ENCODE measurements at places on chromosomes 2 and 18. TPM values are rescaled to one million over a fixed set of nuclear protein-coding genes. Genes with fewer than 3 reads are reported as not detected.

The KIF5C gene
- 0.51 TPM for total RNA-seq

GRCh38 chr18:50199346-50199855, 4.5 kb upstream of the MYO5B start:
- DNase-seq = no peak

GRCh38 chr2:149692961-149693396, 105.4 kb upstream of the MMADHC start:
- DNase-seq = peak; percentile 17

The WNT10A gene
- total RNA-seq = not detected

DNA sequence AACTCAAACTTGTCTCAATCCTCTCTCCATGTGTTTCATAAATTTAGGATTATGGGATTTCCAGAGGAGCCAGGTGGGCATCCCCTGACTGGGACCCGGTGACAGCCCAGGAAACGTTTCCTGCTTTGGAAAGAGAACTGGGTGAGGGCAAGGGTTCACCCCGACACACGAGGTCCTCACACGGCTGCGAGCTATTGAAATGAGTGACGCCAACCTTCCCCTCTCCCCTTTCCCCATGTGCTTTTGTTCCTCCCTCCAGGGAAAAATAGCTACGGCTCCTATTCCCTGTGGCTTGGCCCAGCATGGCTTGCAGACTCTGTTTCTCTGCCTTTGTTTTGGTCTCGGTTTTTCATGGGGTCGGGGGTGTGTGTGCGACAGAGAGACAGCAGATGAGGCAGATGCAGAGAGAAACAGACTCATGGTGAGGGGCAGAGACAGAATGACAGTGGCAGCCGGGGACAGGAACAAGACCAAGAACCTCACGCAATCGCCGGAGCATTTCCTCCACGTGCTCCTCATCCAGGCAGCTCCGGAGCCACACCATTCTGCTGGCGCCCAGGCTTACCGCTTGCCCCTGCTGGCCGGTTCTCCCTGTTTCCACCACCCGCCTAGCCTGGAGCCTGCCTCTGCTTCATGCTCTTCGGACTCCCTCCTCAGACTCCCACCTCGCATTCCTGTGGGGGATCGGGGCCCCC, 238.5 kb downstream of the DYSF start:
- no peak for DNase-seq

DNA sequence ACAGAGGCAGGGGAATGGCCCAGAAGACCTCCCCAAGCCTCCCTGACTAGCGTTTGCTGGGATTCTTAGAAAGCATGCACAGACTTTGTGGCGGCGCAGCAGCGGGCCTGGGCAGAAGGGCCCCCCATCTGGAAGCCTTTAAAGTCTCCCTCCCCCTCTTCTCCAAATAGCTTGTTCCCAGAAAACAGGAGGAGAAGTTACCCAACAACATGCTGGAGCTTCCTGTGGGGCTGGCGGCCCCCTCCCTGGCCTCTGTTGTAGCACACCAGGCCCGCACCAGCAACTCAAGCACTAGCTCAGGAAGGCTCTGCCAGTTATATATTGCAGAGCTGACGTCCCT, 334.8 kb downstream of the DYSF start:
- no peak for DNase-seq

DNA sequence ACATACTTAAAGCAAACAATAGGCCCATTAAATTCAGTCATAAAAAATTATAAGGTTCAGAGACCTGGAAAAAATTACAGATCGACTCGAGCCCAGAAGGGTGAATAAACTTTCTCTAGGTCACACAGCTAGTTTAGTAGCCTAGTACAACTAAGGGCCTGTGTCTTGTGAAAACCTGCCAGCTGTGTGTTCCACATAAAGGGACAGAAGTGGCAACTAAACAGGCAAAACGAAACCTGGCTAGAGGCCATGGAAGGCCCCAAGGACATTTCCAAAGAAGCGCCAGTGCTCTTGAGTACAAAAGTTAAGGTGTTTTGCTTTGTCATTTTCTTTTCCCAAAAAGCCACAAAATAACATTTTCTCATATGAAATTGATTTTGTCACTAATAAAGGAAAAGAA, 164.9 kb downstream of the L3MBTL4 start:
- DNase-seq = no peak

GRCh38 chr2:124533226-124533954, 508.3 kb downstream of the CNTNAP5 start:
- DNase-seq = no peak

GRCh38 chr2:217920879-217921603, 81.8 kb downstream of the TNS1 start:
- no peak for DNase-seq

DNA sequence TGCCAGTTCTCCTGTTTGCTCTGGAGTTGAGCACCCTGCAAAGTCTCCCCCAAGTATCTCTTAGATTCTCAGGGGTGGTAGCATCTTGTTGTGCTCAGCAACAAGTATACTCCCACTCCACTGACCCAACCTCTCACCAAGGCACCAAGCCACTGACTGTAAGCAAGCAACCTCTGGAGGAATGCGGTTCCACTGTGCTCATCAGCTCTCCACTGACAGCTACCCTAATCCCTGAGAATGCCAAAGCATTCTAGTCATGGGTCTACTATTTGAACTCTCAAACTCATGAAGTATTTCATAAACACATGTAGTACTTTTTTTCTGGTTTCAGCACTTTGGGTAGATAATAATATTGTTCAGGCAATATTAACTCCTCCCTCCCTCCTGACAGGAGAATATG, 170.0 kb downstream of the EPHA4 start:
- DNase-seq = peak; percentile 68

The UCN gene
- 1.0 TPM for total RNA-seq

The DHRS9 gene
- total RNA-seq = not detected

GRCh38 chr18:67092141-67092540, 424.4 kb downstream of the DSEL start:
- DNase-seq = no peak

DNA sequence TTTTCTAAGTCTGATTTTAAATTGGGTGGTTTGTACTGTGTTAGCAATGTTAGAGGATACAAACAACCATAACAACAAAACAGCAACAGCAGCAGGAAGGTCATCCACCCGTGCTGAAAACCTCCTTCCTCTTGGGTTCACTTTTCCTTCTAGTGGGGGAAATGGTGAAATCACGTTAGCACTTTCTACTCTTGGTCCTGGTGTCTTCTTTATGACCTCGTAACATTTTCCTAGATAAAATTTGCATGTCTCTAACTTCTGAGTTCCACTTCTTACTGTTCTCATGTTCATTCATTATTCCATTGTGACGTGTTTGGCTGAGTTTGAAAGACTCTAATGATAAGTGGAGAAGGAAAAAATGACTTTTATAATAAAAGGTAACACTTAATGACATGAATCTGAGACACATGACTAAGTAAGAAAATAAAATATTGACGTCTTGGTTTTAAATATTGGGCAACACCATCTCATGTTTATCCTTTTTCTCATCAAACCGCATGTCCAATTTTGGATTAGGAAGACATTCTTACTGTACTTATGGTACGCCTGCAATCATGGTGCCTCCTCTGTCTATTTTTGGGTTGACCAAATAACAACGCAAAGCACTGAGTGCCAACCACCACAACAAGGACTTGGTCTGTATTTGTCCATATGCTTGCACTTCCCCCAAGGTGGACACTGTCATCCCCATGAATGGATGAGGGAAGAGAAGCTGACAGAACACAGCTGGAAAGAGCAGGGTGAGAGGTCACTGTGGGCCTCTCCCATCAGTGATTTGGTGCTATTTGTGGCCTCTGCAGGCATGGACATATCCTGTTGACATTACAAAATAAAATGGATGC, 25.7 kb upstream of the IL1R1 start:
- DNase-seq = no peak

DNA sequence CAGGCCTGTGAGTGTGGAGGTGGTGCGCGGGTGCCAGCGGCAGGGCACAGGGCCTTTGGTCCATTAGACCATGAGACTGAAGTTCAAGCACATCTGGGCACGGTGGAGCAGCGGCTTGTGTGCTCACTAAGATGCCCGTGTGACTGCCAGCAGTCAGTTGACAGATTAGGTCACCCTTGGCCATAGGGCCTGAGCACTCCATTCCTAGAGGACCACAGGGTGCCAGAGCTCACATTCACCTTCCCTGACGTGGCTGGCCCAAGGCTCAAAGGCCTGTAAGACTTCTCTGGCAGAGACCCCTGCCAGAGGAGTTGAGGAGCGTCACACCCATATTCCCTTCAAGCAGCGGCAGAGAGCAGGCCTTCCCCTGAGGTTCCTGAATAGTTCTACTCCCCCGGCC, 650 bp downstream of the LHCGR start:
- no peak for DNase-seq

The CPO gene
- not detected for total RNA-seq

The LIMS4 gene
- total RNA-seq = 1.1 TPM

DNA sequence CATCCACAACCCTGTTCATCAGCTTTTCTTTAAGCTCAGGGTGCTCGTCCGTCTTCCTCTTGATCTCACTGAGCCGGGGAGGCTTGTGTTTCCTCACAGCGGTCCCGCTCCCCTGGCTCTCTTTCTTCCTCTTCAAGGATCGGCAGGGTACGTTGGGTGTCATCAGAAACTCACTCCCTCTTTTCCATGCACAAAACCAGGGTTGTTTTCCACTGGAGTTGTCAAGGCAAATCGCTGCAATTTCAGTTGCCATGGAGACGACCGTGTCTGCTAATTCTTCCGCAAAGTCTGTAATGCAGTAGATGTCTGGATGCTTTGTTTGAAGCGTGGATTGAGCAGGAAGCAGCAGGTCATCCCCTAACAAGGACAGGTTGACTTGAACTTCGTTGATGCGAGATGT, 146.4 kb downstream of the DAW1 start:
- DNase-seq = no peak

GRCh38 chr2:28636491-28636890, 115.1 kb upstream of the PPP1CB start:
- DNase-seq = no peak

DNA sequence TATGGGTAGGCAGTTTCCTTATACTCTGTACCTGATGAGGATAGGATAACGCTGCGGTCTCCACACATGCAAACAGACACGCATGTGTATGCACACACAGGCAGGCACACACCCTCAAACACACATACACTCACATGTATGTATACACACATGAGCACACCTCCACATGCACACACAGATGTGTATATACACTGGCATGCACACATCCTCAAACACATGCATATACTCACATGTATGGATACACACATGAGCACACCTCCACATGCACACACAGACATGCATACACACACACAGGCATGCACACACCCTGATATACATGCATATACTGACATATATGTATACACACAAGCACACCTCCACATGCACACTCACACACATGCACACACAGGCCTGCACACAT, 267.8 kb upstream of the HDAC4 start:
- no peak for DNase-seq

The NRP2 gene
- 13.2 TPM for total RNA-seq

GRCh38 chr18:48159816-48160215, 229.4 kb upstream of the SMAD2 start:
- no peak for DNase-seq

GRCh38 chr2:237966250-237966564, 607 bp upstream of the UBE2F start:
- no peak for DNase-seq

GRCh38 chr2:109450574-109451273, 163.0 kb downstream of the SEPTIN10 start:
- DNase-seq = no peak

DNA sequence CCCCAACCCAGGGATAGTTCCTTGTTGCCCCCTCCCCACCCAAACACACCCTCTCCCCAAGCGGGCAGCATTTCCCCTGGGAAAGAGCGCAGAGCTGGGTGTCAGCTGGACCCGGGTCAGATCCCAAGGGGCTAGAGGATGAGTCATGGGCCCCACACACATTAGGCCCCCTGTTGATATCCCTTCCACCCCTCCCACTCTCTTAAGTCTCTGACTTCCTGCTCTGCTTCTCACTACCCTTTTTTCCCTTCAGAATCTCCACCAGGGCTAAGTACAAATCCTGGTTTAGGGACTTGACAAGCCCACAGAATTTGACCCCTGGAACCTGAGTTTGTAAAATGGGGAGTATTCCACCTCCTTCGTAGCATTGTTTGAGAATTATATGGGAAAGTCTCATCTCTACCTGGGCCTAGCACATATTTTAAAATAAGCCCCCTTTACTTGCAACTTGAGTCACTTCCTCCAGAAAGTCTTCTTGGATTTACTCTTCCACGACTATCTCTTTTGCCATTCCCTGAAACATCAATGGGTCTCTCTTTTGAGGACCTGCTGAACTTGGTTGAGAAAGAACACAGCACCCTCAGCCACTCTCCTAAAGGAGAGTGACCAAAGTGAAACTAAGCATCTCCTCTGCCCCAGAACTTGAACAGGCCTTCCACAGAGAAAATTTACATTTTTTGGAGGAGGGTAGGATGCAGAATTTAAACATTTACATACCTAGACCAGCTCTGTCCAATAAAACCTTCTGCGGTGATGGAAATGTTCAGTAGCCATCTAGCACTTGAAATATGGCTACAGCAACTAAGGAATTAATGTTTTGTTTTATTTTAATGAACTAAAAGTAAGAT, 4.7 kb downstream of the RTKN start:
- DNase-seq = no peak

The ACVR1C gene
- total RNA-seq = 0.09 TPM

The STK39 gene
- total RNA-seq = 32.8 TPM

- DNase-seq = no peak
These were observed 56.5 kb upstream of the ATL2 start for GRCh38 chr2:38433607-38433975.

The EIF2AK3 gene
- total RNA-seq = 11.3 TPM

GRCh38 chr2:12211326-12212175, 465.1 kb downstream of the LPIN1 start:
- no peak for DNase-seq

The COLEC11 gene
- total RNA-seq = not detected

The TMEFF2 gene
- total RNA-seq = 0.38 TPM

The RSAD2 gene
- total RNA-seq = not detected

The NOL4 gene
- total RNA-seq = not detected

- DNase-seq = no peak
These were observed 1.9 kb upstream of the ITGB6 start for GRCh38 chr2:160201849-160202539.

The PSMA8 gene
- not detected for total RNA-seq

GRCh38 chr2:74873678-74874640, 40.0 kb downstream of the HK2 start:
- no peak for DNase-seq

DNA sequence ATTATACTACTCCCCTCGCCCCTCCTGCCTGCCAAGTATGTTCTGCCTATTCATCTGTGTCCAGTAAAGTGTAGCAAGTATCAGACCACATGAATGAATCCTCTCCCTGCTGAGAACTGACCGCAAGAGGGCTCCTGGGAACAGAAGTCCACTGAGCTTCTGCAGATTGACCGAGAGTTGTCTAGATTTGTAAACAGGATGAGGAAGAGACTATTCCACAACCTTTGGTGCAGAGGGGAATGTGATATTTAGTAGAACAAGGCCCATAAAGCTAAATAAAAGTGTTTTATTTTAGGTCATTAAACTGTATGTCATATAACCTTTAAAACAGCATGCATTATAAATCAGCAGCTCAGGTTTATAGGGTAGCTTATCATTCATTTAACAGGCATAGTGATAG, 377.0 kb downstream of the DCC start:
- no peak for DNase-seq

The FAM124B gene
- total RNA-seq = not detected

The LAMA1 gene
- total RNA-seq = 0.20 TPM
